ENCODE measurements at places on chromosomes 3 and 15.
A peak's percentile ranks its signal among the peaks of the same experiment; 100 is the strongest.

- no peak for DNase-seq
Observed at GRCh38 chr3:55442861-55443260, 44.2 kb downstream of the WNT5A start.

DNA sequence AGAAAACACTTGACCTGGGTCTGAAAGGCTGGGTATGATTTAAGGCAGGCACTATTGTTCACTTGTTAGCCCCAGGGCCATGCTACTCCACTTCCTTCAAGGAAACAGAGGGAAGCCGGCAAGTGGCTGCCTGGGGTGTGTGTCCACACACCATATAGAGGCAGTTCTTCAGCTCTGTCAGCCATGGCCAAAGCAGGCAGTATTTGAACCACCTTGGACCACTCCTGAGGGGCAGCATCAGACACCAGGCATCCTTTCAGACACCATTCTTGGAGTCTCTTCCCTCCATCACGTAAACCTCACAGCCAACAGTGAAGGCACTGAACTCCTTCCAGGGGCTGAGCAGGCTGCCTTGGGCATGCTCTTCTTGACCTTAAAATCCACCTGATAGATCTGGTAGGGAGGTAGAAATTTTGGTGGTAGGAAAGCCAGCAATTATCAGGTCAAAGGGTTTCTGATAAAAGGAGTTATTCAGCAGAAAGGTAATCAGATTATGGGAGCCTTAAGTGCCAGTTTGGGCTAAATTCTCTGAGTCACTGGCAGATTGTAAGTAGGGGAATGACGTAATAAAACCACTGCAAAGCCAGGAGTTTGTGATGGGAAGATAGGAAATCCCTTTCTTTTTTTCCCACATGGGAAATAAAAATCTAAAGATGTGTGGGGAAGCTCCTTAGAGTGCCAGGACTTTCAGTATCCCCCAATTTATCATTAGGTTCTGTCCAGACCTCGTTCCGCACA, 20.2 kb downstream of the TGFBR2 start:
- DNase-seq = no peak

DNA sequence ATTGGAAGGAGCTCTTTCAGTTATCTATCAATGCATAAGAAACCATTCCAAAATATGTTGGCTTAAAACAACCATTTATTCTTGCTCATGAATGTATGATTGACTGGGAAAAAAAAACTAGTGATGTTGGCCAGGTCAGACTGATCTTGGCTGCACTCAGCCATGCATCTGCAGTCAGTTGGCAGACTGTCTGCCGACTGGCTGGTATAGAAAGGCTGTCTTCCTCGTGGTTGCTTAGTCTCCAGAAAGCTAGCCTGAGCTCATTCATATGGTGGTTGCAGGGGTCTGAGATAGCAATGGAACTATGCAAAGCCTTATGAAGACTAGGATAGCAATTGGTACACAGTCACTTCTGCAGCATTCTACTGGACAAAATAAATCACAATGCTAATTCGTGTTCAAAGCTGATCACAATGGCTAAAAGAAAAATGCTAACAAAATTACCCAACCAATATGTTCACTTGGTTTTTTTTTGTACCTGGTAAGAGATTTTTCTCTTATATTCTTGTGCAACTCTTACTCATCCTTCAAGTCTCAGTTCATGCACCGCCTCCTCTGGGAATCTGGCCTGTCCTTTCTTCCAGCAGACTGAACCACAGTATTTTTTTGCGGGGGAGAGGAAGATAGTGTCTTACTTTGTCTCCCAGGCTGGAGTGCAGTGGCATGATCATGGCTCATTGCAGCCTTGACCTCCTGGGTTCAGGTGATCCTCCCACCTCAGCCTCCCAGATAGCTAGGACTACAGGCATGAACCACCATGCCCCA, 126.8 kb downstream of the KCNAB1 start:
- DNase-seq = no peak

DNA sequence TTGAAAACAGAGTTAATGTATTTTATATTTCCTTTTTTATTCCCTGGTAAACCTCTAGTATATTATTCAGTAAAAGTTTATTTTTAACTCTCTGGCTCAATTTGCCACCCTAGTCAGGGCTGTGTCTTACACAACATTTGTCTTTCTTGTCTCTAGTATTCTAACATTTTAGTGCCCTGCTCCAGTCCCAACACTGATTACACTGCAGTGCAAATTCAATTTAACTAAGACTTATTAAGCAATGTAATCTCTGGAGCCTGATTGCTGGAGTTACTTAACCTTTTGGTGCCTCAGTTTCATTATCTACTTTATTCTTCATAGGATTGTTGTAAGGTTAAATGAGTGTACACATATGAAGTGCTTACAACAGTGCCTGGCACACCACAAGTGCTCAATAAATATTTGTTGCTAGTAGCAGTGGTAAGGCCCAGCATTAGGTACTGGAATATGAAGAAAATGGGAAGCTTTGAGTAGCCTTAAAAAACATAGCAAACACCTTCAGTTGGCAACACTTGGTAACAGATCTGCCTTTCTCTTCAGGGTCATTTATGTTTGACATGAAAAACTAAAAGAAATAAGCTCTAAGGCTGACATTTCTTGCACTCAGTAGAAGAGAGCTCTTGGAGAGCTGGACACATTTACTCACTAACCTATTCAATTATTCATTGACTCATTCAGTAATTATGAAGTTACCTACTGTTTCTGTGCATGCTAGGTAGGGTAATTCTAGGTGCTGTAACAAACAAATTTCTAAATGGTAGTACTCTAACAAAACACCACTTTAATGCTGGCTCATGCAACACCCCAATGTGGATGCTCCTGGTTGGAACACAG, 364.5 kb upstream of the EPHA3 start:
- no peak for DNase-seq

DNA sequence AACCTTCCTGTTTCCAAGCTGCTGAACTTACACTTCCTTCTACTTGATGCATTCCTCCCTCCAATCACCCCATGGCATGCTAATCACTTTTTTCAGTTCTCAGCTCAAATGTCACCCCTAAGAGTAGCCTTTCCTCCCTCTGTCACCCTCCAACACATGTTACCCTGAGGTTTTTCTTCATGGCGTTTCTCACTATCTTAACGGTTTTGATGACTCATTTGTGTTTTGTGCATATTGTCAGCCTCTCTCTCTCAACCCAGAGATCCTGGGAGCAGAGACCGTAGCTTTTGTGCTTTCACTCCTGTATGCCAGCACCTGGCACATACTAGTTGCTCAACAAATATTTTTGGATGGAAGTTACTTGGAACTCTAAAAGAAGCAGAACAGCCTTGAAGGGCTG, 24.5 kb downstream of the LRRC3B start:
- DNase-seq = no peak

- DNase-seq = no peak
Observed at GRCh38 chr3:139836698-139837464, 98.1 kb upstream of the CLSTN2 start.

DNA sequence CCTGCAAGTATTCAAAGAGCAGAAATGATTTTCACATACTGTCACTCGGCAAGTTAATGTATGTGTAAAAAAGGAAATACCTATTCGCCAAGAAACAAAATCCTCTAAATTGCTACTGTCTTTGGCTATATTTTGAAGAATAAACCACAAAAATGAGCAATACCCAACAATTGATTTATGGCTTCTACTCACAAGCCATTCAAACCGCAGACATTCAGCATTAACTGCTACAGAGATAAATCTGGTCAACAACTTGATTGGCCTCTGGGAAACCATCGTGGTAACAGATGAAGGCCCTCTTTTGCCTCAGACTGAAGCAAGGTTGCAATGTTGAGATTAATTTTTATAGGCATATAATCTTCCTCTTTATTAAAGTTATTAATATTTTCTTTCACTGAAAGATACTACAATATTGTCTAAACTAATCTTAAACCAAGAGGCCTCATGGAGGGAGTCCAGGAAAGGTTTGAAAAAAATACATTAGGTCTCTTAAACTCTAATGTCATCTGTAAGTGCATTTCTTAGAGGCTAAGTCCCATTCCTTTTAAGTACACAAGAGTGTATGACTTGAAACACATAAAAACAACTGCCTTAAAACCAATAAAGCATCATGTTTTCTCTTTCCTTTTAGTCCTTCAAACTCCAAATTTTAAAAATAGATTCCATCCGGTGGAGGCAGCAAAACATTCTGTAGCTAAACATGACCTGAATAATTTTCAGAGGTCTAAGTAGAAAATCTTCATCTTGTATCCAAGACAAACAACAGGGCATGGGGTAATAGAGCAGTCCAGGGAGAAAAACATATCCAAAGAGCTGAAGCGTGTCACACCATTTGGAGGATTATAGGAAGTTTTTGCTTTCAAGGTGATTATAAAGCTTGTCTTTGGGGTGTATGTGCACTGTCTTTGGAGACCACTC, 162.4 kb upstream of the TGFBR2 start:
- DNase-seq = no peak

DNA sequence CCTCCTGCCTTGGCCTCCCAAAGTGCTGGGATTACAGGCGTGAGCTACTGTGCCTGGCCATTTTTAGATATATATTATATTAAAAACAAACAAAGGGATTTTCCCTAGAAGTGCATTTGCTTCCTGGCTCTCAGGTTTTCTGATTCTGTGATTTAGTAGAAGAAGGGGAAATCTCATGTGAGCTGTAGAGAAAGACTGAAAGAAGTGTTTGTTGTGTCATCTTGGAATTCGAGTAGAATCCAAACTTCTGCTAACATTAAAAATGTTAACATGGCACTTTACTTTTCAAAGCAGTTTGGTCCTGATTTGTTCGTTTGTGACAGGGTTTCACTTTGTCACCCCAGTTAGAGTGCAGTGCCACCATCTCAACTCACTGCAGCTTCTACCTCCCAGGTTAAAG, 34.9 kb downstream of the IQGAP1 start:
- DNase-seq = no peak

DNA sequence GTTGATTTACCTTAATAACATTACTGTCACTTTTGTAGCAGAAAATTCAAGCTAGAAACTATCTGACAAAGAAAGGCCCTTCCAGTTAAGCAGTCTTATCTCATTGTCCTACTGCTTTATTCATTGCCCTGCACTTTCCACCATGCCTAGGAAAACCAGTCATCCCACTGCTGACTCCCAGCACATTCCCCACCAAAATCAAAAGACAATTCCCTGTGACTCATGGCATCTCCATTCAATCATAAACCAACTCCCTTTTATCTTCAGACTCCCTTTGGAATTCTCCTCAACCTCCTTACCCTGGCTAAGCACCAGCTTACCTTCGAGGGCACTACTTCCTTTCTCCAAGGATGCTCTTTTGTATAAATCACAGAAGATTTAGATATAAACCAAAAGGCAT, 184.3 kb downstream of the PLCH1 start:
- DNase-seq = no peak

DNA sequence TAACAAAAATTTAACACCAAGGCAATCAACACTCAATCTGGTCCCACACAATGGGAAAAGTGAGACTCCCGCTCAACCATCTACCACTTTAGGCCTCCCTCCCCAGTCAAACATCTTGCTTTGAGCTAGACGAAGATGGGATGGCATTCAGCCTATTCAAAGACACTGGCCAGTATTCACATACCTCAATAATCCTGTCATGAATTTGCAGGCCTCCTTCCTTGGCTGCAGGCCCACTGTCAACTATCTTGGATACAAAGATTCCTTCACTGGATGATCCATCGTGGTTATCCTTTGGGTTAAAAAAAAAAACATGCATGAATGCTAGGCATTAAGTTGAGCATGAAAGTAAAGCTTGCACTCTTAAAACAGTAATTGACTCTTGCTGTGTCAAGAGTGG, 22.6 kb downstream of the PDZRN3 start:
- DNase-seq = no peak

- no peak for DNase-seq
Observed at GRCh38 chr3:167909504-167909896, 174.0 kb downstream of the SERPINI1 start.

DNA sequence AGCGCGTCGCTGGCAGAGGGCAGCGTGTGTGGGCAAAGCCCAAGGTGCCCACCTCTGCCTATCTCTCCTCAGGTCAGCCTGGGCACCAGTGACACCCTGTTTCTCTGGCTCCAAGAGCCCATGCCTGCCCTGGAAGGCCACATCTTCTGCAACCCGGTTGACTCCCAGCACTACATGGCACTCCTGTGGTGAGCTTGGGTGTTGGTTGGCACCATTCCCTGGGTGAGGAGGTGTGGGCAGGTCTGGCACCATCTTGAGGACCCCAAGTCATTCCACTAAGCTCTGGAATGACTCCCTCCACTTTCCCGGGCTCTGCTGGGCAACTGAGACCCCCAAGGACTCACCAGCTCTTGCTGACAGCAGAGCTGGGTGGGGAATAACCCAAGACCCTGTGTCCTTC, 28.5 kb downstream of the XYLB start:
- DNase-seq = no peak

GRCh38 chr15:73928971-73929627, 2.8 kb downstream of the LOXL1 start:
- DNase-seq = no peak

GRCh38 chr15:101303408-101303807, 8.4 kb upstream of the SNRPA1 start:
- no peak for DNase-seq

GRCh38 chr3:158434412-158435038, 136.5 kb upstream of the MLF1 start:
- peak; percentile 49 for DNase-seq

GRCh38 chr15:90300988-90301706, 35.7 kb downstream of the NGRN start:
- DNase-seq = peak; percentile 27

DNA sequence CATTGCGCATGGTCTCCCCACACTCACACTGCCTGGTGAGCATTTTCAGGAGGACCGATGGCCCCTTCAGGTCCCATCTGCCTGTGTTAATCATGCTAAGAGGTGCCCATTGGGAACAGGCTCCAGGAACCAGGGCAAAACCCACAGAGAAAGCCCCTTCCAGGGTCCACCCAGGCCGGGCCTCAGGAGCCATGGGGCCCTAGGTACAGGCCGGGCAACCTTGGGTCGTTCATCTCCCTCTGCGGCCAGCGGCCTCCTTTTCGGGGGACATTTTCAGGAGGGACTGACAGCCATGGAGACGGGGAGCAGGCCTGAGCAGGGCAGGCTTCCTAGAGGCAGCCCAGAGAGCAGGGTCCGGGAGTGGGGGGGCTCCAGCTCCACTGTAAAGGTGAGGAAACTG, 68.0 kb upstream of the TAMM41 start:
- no peak for DNase-seq

DNA sequence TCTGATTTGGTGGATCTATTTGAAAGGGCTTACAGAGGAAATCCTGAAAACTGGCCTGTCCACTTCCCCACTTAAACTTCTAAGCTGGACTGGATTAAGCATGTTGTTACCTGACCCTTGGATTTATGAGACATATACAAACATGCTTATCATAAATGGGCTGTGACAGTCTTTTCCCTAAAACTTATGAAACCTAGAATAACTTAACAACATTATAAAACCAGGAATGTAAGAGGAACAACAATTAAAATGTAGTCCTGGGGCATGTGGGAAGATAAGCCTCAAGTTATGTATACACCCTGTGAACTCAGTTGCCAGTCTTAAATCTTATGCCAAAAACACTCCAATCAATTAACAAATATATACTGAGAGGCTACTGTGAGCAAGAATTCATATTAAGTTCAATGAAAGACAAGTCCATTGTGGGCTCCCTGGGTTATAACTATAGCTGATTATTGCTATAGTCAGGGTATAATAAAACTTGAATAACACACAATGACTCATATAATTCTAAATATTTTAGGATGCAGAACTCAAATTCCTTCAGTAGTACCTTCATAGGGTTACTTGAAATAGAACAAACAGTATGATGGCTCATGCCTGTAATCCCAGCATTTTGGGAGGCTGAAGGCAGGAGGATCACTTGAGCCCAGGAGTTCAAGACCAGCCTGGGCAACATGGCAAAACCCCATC, 87.2 kb upstream of the PPIB start:
- DNase-seq = no peak
